Stimulated activated CD8-positive, alpha-beta memory T cell treated with anti-CD3 and anti-CD28 coated beads, Interleukin-7, amount 100 ng/mL, for 4 hours (primary cell): ENCODE measurements at places on chromosomes 3 and 15.

- no peak for DNase-seq
These were observed 9.6 kb upstream of the RNF111 start for GRCh38 chr15:58977887-58978286.

DNA sequence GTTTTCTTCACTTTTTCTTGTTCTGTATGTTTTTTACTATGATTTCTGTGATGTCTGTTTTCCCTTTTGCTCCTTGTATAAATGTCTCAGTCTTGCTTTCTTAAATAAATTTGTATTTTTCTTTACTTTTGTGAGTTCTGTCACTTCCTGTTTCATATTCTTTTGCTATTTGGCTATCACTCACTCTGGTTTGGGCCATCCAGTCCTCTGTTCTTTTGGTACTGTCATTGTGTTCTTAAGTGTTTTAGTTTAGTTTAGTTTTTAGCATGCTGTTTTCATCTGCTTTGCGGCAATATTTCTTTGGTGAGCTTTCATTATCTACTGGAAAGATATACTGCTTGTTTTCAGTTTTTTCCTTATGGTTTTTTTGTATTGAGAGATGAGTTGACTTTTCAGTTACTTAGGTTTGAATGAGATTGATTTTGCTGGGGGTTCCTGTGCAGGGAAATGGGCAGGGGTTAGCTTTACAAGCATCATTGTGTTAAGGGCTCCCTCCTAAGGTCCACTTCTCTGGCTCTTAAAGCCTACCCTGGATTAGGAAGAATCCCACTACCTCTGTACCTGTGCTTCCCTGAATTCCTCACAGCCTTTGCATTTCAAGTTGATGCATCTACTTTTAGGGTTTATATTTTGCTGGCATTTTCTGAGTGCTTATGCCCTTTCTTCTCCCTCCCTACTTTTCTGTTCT lies 35.1 kb downstream of the PDCD6IP start:
- DNase-seq = no peak

GRCh38 chr3:169992156-169992555 lies 25.5 kb downstream of the SEC62 start:
- DNase-seq = no peak

GRCh38 chr15:71082803-71083202 lies 32.5 kb upstream of the THSD4 start:
- DNase-seq = no peak

DNA sequence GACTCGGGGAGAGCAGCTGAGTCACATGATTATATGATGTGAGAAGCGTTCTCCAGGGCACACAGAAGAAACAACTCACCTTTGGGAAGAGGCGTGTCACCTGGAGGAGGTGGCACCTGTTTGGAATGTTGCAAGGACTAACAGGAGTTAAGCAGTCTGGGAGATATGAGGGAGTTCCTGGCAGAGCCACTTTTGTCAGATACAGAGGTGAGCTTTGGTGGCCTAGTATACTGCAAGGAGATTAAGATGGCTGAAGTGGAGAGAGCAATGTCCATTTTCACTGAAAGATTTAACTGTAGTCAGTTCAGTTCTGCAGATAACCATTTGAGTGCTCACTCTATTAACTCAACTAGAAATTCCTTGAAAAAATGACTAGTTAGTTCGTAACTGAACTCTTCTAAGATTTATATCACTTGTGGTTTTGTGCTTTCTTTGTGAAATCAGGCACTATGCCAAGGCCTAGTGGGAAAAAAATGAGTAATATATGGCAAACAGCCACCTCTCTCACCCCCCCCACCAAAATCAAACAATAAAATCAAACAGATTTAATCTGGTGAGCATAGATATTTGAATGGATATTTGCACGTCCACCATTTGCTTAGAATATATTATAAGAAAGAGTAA lies 61.3 kb downstream of the CRYBG3 start:
- DNase-seq = no peak

- DNase-seq = no peak
These were observed 86.5 kb upstream of the NMNAT3 start for GRCh38 chr3:139764069-139764905.

DNA sequence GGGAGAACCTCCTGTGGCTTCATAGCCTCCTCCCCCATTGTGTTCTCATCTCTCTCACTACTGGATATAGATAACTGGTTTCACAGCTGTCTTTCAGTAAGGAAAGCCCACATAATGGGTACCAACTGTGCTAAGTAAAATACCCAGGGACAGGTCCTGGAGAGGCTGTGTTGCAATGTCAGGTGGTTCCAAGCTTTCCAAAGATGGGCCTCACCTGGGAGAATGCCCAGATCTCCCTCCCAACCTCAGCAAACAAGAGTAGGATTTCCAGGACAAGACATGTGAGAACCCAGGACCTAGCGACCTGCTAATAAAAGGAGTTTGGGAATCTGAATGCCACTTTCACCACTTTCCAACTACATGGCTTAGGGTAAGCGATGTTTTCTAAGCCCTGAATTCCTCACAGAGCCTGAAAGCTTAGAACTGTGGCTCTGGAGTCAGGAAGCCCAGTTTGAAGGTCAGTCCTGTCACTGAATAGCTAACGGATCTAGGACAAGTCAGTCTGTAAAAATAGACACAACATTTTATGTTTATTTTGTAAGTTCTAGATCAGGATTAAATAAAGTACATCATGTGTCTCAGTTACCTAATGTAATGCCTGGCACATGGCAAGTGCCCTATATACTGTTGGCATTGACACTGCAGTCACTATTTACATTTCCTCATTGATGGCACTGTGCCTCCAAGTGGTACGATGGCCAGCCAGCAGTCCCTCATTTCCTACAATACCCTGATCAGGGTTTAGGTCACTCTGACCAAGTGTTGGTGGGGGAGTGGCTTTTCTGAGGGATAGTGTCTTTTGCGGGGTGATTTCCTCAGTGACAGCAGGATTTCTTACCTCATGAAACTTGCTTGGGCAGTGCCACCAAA lies 11.9 kb downstream of the CERS3 start:
- DNase-seq = no peak

DNA sequence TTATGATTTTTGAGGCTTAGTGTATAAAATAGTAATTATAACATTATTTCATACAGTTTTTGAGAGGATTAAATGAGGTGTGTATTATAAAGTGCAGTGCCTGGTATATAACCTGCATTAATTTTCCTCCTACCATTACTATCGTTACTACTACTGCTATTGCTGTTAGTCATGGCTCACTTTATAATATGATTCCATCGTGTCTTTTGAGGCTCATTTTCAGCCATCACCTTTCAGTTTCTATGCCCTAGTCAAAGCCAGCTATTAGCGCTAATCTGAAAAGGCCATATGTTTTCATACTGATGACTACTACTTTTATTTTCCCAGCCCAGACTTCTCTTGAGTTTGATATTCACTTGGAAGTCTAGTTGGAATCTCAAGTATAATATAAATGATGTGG lies 5.5 kb downstream of the MEF2A start:
- no peak for DNase-seq

GRCh38 chr15:65921780-65922179 lies 52.5 kb downstream of the RAB11A start:
- no peak for DNase-seq

GRCh38 chr15:23422099-23422945 lies 24.7 kb downstream of the GOLGA6L2 start:
- DNase-seq = no peak

GRCh38 chr3:165197481-165197800 lies 1.3 kb upstream of the SLITRK3 start:
- DNase-seq = no peak
